ENCODE measurements at places on chromosomes 1 and 21. TPM values are rescaled to one million over a fixed set of nuclear protein-coding genes. Genes with fewer than 3 reads are reported as not detected.

Gene CCDC24
- 20.4 TPM for polyA plus RNA-seq

Gene SFN
- polyA plus RNA-seq: 67.8 TPM

Gene FAM177B
- polyA plus RNA-seq: 9.7 TPM

Gene SH2D1B
- 2.0 TPM for polyA plus RNA-seq

Gene ZC3H12A
- 12.4 TPM for polyA plus RNA-seq

Gene USP24
- polyA plus RNA-seq: 38.3 TPM

Gene DLGAP3
- polyA plus RNA-seq: 0.18 TPM

Gene PTGER3
- 2.4 TPM for polyA plus RNA-seq

Gene PLPPR5
- 0.09 TPM for polyA plus RNA-seq

Gene S100PBP
- polyA plus RNA-seq: 7.4 TPM

Gene OXCT2
- polyA plus RNA-seq: 2.6 TPM

Gene ANKRD34A
- polyA plus RNA-seq: 0.48 TPM

Gene COL24A1
- 0.07 TPM for polyA plus RNA-seq

Gene UBASH3A
- 0.67 TPM for polyA plus RNA-seq

Gene KCNE2
- 0.16 TPM for polyA plus RNA-seq

Gene BARHL2
- polyA plus RNA-seq: not detected

Gene PTPRC
- polyA plus RNA-seq: 3.8 TPM

Gene IGSF9
- polyA plus RNA-seq: 18.1 TPM

Gene SLAMF9
- polyA plus RNA-seq: not detected

Gene CYP4Z1
- 0.06 TPM for polyA plus RNA-seq

Gene ASCL5
- 0.15 TPM for polyA plus RNA-seq

Gene MMEL1
- 35.4 TPM for polyA plus RNA-seq

Gene FALEC
- polyA plus RNA-seq: not detected

Gene FAM3B
- 128 TPM for polyA plus RNA-seq

Gene ECM1
- 4.4 TPM for polyA plus RNA-seq

Gene UBE2U
- polyA plus RNA-seq: not detected

Gene CFAP74
- polyA plus RNA-seq: not detected

Gene C4BPB
- 8.6 TPM for polyA plus RNA-seq

Gene TDRD10
- 3.4 TPM for polyA plus RNA-seq

Gene RBBP4
- 74.9 TPM for polyA plus RNA-seq

Gene NUAK2
- 11.5 TPM for polyA plus RNA-seq

Gene KCNJ9
- 0.04 TPM for polyA plus RNA-seq

Gene HSF2BP
- 0.22 TPM for polyA plus RNA-seq

Gene PACC1
- 0.67 TPM for polyA plus RNA-seq

Gene SPRR2A
- 2.0 TPM for polyA plus RNA-seq

Gene STUM
- 9.6 TPM for polyA plus RNA-seq

Measured in small intestine (tissue), 16 donors.